ENCODE measurements at places on chromosomes 12 and 14. TPM values are rescaled to one million over a fixed set of nuclear protein-coding genes. Genes with fewer than 3 reads are reported as not detected.

Gene MSRB3
- 37.4 TPM for total RNA-seq

Gene SCN8A
- 0.11 TPM for total RNA-seq

Gene METAP2
- 51.0 TPM for total RNA-seq

Gene PHETA1
- total RNA-seq = 21.6 TPM

Gene NYNRIN
- 10.6 TPM for total RNA-seq

Gene KRT2
- total RNA-seq = not detected

Gene REC8
- 23.6 TPM for total RNA-seq

Gene AICDA
- not detected for total RNA-seq

Gene CLEC2A
- not detected for total RNA-seq

DNA sequence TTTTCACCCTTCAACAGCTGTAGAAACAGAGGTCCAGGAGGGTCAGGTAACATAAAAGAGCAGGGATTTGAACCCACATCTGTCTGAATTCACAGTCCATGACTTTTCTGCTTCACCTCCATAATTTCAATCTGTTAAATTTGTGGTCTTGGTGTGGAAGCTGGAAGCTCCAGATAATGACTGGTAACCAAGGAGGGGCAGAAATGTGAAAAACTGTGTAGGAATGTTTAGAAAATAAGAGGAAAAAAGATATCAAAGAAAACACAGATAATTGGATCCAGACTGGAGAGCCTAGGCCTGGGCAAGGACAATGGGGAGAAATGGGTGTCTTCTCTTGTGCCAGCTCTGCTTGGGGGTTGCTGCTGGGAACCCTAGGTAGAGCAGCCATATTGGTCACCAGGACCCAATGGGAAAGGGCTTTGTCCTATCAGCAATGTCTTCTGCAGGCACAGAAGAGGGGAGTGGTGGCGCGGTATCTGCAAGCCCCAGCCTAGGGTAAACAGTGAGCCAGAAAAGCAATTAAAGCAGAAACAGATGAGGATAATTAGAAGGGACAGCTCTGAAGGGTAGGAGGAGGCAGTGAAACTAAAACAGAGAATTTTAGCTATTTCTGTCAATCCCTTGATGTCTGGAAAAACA is 54.3 kb upstream of the CCDC91 start:
- H3K36me3 ChIP-seq = no peaks in the 10 kb centered on the region
- H3K27ac ChIP-seq = no peak overlapping the region
- H3K4me1 ChIP-seq = no peaks in the 10 kb centered on the region
- H3K4me3 ChIP-seq = no peak overlapping the region

DNA sequence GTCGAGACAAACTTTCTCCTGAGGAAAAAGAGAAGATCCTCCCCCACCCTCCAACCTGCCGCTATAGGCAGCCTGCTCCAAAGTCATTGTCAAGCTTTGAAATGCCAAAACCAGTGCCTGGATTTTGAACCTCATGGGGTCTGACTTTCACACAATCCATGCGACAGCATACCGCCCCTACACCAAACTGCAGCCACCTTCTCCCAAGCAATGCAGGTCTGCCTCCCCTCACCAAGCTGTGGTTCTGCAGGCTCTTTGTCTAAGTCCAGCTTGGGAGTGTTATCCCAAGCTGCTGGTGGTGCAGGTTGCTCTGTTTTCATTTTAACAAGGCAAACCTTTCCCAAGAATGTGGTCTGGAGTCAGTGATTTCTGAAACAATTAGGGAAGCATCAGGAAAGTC is 12.4 kb downstream of the TBX5 start:
- no peaks in the 10 kb centered on the region for H3K27me3 ChIP-seq
- H3K4me3 ChIP-seq = no peak overlapping the region
- no peak for DNase-seq
- H3K4me1 ChIP-seq = no peaks in the 10 kb centered on the region
- H3K36me3 ChIP-seq = no peaks in the 10 kb centered on the region
- H3K27ac ChIP-seq = no peak overlapping the region

DNA sequence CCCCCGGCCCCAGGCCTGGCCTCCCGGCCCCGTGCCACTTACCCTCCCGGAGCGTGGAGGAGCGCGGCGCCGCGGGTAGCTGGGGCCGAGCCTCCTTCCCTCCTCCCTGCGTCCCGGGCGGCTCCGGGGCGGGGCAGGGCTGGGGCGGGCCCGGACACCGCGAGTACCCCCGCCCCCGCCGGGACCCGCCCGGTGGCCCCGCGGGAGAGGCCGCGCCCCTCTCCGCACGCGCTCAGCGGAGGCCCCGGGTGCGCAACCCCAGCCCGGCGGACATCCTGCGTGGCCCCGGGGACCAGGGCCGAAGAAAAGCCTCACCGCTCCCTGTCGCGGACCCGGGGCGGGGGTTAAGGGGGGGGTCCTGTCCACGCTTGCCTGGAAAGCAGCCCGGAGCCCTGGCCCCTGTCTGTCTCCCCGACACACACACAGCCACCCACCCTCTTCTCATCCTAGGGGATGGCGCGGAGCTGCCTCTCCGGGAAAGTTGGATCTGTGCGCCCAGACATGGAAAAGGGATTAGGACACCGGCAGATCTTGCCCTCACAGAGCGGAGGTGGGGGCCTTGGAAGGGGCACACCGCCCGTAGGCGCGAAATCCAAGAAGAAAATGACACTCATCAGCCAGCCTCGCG is at the start of gene SYNE3:
TSS of gene SYNE3 (minus strand) at position 97 of the 628 bp plus-strand sequence. CDS start 40,829 bp downstream, outside the sequence.
- peak within 1 kb of the TSS; percentile 89 for H3K27ac ChIP-seq
- H3K36me3 ChIP-seq = no peaks in the 10 kb centered on the region
- no peaks in the 10 kb centered on the region for H3K27me3 ChIP-seq
- H3K4me3 ChIP-seq = peak within 1 kb of the TSS; percentile 96
- H3K4me1 ChIP-seq = peaks cover 75% of the 10 kb centered on the region

DNA sequence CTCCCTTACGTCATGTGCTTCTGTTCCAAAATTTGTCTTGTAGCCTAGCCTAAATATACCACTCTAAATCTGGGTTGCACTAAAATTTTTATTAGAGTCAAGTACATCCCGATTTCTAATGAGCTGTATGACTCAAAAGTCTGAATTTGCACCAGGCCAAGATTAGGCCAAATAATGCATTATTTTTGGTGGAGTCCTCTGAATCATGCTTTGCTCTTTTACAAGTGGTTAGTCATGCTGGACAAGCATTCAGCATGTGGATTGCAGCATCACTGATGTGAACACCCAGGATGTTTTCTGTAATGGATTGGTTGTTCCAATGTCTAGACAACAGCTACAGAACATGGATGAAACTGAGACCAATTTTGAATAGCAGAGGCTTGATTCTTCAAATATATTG is 23.7 kb downstream of the HEBP1 start:
- H3K4me1 ChIP-seq = no peaks in the 10 kb centered on the region
- H3K36me3 ChIP-seq = peaks cover 24% of the 10 kb centered on the region

GRCh38 chr12:26266881-26267280 is 71.5 kb downstream of the SSPN start:
- H3K27ac ChIP-seq = no peak overlapping the region
- H3K27me3 ChIP-seq = no peaks in the 10 kb centered on the region
- H3K4me3 ChIP-seq = no peak overlapping the region
- peaks cover 7% of the 10 kb centered on the region for H3K4me1 ChIP-seq
- H3K36me3 ChIP-seq = no peaks in the 10 kb centered on the region

- no peak overlapping the region for H3K4me3 ChIP-seq
- H3K4me1 ChIP-seq = no peaks in the 10 kb centered on the region
- no peaks in the 10 kb centered on the region for H3K27me3 ChIP-seq
- no peak overlapping the region for H3K27ac ChIP-seq
Measured at GRCh38 chr12:30134229-30134628, 350.5 kb upstream of the TMTC1 start.

DNA sequence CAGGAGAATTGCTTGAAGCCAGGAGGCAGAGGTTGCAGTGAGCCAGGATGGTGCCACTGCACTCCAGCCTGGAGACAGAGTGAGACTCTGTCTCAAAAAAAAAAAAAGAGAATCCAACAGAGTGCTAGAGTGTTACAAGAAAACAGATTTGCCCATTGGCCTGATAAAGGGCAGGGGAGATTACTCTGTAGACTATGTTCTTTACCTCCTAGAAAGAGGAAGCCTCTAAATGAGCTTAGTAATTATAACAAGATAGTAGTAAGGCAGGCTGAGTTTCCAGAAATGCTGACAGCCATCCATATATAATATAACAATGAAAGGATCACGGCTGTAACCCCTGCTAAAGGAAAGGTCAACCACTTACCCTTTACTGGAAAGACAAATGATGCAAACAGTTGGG is 24.4 kb downstream of the AK7 start:
- no peak overlapping the region for H3K4me3 ChIP-seq
- H3K27me3 ChIP-seq = no peaks in the 10 kb centered on the region
- H3K27ac ChIP-seq = no peak overlapping the region
- no peak for DNase-seq
- H3K36me3 ChIP-seq = no peaks in the 10 kb centered on the region

GRCh38 chr12:48910196-48910595 is 15.1 kb downstream of the FKBP11 start:
- H3K36me3 ChIP-seq = no peaks in the 10 kb centered on the region
- DNase-seq = no peak
- H3K4me1 ChIP-seq = no peaks in the 10 kb centered on the region
- H3K4me3 ChIP-seq = no peak overlapping the region

- H3K4me3 ChIP-seq = no peak overlapping the region
- no peaks in the 10 kb centered on the region for H3K4me1 ChIP-seq
- H3K27me3 ChIP-seq = no peaks in the 10 kb centered on the region
- DNase-seq = no peak
- H3K27ac ChIP-seq = no peak overlapping the region
- H3K36me3 ChIP-seq = no peaks in the 10 kb centered on the region
Measured at GRCh38 chr12:29655861-29656260, 127.9 kb downstream of the TMTC1 start.
